HuH-7 (cell line): ENCODE measurements at places on chromosomes 7 and 10.

GRCh38 chr7:93964813-93965212 lies 39.3 kb downstream of the BET1 start:
- no peak for DNase-seq

GRCh38 chr10:1034758-1035157 lies 9.1 kb upstream of the IDI2 start:
- no peak for DNase-seq

DNA sequence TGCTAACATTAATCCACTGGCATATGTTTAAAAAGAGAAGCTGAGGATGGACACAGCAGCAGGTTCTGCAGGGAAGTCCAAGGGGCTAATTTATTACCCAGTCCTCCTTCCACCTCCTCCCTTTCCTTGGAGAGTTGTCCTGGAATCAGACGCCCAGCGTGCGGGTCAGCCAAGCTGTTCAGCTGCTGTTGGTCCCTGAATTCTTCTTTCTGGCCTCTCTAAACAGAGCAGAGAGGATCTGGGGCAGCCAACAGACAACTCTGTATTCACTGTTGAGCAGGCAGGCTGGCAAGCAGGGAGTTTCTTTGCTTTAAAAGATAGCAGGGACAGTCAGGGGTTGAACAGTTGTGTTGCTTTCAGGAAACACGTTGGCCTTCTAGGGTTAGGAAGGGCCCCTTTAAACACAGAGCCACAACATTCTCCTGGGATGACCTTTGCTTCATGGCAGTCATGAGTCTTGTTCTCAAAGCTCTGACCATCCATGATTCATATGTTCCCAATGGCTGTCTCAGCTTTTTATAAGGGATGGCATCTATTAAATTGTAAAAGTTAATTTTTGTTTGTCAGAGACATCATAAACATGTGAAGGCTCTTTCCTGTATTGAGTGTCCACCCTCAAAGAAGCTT lies 217.0 kb downstream of the CREB5 start:
- no peak for DNase-seq

DNA sequence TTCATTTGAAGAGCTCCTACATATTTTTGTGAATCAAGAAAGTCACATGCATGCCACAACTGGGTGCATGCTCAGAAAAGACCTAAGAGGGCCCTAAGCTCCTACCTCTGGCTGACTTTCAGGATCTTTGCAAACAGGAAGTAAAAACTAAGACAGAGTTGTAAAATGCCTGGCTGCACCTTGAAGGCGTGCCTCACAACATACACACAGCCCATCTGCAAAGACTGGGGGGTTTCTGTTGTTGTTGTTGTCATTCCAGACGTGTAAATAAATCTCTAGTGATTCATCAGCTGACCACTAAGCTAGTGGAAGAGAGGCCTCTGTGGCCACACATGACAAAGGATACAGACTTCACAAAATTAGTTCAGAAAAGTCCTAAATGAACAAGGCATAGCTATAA lies 31.8 kb downstream of the SMURF1 start:
- DNase-seq, result no peak

DNA sequence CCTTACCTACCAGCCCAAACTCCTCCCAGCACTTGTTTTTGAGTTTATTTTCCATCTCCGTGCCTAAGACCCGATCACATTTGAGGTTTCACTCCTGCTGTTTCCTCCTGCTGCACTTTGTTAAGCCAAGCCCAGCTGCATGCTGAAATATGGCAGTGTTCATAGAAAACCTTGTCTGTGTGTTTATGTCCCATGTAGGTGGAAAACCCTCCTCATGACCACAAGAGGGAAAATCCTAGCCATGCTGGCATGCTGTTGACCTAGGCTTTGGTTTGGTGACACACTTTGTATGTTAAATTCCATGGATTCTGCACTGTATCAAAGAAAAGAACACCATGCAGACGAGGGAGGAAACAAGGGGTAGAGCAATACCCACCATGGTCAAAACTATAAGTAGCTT lies 154.4 kb downstream of the CUBN start:
- DNase-seq, result no peak

DNA sequence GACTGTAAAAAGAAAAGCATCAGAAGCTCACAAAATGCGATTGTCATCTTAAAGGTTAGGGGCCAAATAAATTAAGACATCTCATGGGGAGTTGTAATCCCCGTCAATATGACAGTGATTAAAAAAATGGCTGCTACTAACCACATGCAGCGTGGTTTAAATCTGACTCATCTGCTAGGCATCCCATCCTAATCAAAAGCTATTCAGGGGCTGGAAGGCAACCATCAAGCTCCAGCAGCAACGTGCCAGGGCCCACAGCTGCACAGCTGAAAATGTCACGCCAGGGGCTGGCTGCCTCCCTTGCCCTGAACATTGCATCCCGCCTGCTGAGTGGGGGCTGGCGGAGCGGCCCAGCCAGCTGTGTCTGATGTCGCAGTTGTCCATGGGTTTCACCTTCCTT lies 66.3 kb upstream of the FRMD4A start:
- no peak for DNase-seq

DNA sequence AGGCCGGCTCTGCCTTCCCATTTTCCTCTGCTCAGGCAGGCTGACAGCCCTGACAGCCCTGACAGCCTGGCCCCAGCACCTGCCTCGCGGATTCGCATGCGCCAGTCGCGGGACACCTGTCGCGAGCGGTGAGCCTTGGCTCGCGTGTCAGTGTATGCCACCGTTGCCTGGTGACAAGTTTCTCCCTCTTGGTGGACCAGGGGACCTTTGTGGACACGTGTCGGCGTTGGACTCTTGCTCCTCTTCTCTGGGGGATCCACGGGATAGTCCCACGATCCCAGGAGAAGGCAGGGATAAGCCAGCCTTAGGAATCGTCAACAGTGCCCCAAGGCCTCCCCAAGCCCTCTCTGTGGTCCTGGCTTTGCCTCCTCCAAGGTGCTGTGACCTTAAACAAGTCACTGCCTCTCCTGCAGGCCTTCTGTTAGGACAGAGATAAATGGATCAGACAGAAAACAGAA lies 18.1 kb upstream of the ZNF273 start:
- DNase-seq, result no peak

DNA sequence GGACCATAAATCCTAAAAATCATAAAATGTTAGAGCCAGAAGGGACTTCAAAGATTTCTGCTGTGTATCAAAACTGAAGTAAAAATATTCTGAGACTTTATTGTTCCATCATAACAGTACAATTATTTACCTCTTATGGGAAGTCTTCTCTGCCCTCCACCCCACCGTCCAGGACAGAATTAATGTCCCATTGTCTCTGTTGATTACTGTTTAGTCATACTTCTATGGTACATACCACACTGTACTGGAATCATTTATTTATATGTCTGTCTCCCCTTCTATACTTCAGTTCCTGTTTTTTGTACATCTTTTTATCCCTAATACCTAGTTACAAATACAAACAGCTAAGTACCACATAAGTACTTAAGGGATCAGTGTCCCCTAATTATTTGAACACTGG lies 91.4 kb upstream of the CAPZA2 start:
- DNase-seq, result no peak

DNA sequence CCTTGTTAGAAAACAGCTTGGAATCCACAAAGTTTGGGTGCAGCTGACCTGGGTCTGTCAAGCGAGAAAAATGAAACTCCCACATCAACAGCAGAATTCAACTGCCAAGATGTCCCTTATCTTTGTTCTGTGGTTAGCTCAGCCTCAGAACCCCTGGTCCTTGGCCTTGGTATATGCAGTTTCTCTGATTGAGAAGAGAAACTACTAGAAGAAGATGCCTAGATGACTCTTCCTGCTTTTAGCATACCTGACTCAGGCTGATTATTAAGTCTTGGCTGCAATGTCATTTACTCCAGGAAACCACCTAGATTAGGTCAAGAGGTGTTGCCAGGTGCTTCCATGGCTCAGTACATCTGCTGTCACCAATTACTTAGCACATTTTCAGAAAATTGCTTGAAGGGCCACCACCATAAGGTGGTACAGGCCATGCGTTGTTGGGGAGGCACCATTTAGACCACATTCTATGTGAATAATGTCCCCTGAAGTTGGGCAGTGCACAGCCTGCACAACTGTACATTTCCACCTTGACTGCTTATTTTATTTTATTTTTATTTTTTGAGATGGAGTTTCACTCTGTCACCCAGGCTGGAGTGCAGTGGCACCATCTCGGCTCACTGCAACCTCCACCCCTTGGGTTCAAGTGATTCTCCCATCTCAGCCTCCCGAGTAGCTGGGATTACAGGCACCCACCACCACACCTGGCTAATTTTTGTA lies 59.4 kb upstream of the ZNF438 start:
- DNase-seq, result no peak

GRCh38 chr10:124032971-124033886 lies 60.2 kb downstream of the CHST15 start:
- no peak for DNase-seq
